ENCODE measurements at places on chromosomes 3 and 15.

GRCh38 chr3:107806536-107806935 is 283.8 kb downstream of the BBX start:
- no peak for DNase-seq

- no peak for DNase-seq
These were observed 105.9 kb upstream of the KCNAB1 start for GRCh38 chr3:156014489-156014888.

- no peak for DNase-seq
These were observed 230.9 kb upstream of the RORA start for GRCh38 chr15:61459785-61460707.

DNA sequence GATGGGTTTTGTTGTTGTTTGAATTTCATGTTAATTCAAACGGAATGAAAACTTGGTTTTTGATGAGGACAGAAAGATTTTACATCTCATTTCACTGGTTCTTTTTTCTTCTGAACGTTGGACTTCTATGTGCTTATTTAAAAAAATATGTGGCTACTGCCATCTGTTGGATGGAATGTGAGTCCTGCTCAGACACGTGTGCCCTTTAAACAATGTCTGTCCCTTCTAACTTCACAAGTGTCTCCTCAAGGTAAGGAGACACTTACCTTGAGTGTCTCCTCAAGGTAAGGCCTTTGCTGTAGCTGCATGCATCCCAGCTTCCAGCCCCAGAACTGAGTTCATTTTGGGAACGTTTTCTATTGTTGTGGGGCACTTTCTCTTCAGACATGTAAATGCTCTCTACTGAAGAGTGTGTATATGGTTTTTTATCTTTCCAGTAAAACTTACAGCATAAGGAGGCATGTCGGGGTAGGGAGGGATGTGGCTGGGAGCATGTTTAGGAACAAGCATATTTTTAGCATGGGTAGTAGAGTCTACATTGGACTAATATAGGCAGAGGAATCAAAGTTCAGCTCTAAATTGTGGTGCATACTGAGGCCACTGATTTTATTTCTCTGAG is 63.1 kb upstream of the UBE3A start:
- no peak for DNase-seq

DNA sequence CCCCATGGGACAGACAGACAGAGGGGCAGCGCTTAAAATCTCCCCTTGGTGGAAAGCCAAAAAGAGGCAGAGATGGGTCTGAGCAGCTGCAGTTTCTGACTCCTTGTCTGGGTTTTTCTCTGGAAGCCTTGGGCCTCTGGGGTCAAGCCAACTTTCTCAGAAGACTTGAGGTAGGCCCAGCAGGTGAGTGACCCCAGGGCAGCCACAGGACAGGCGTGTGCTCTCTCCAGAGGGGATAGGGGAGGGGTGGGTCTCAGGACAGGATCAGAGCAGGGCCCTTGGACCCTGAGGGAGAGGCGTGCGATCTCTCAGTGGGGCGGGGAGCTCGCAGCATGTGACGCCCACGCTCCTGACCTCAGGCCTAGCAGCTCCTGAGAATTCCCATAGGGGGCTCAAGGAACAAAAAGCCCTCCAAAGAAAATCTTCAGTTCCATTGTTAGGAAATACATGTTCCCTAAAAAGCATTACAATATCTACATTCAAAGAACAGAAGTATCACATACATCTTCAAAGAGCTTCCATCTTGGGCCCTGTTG is 34.6 kb upstream of the DUSP7 start:
- DNase-seq: peak; percentile 34

- no peak for DNase-seq
These were observed 1.6 kb upstream of the UBA3 start for GRCh38 chr3:69081583-69082262.

- no peak for DNase-seq
These were observed 7.8 kb upstream of the FAM174B start for GRCh38 chr15:92663250-92663951.

- DNase-seq: no peak
These were observed 145.6 kb downstream of the LSAMP start for GRCh38 chr3:116299646-116300081.

GRCh38 chr3:139312959-139313358 is 30.9 kb upstream of the MRPS22 start:
- DNase-seq: no peak

DNA sequence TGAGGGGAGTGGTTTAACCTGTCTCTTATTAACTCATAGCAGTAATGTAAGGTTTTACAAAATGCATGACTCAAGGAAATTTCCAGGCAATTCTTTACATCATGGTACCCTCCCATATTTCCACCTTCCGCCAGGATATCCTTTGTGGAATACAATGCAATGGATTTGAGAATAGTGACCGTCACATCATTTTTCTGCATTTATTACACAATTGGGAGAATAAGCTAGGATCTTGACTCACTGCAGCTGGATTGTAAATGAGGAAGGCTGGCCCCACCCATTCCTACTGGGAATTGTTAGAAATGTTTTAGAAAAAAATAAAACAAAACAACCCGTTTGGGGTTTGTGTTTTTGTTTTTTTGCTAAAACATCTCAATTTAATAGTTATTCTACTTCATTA is 97.4 kb downstream of the IMPG2 start:
- no peak for DNase-seq

DNA sequence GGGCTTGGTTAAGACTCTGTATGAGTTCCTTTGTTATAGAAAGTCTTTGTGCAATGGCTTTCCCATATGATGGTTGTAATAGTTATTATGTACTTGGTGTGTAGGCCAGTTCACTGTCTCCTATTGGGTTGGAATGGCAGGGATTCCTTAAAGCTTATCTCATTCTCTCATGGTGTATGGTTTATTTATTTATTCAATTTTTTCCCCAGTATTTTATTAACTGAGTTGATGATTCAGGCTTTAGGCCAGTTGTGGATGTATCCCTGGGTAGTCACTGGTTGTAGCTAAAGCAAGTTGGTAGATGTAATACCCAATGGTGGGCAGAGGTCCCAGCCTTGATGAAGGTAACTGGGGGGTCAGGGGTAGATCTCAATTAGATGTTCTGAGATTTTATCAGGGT is 349.4 kb downstream of the DOCK3 start:
- no peak for DNase-seq

- DNase-seq: no peak
These were observed 43.9 kb downstream of the SOX14 start for GRCh38 chr3:137807998-137808397.

DNA sequence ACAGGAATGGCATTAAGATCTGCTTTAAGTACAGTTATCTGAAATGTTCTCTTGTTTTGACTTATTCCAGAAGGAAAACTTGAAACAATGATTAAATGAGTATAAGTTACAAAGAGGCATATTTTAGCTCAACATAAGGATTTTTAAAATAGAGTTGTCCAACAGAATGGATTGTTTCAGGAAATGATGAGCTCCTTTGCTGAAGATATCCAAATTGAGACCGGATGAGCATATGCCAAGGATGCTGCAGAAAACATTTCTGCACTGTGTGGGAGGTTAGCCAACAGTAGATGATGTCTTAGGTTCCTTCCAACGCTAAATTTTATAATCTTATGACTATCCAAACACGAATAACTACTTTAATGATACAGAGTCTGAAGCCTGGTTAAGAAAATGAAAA is 226.5 kb upstream of the NANOGP8 start:
- DNase-seq: no peak

DNA sequence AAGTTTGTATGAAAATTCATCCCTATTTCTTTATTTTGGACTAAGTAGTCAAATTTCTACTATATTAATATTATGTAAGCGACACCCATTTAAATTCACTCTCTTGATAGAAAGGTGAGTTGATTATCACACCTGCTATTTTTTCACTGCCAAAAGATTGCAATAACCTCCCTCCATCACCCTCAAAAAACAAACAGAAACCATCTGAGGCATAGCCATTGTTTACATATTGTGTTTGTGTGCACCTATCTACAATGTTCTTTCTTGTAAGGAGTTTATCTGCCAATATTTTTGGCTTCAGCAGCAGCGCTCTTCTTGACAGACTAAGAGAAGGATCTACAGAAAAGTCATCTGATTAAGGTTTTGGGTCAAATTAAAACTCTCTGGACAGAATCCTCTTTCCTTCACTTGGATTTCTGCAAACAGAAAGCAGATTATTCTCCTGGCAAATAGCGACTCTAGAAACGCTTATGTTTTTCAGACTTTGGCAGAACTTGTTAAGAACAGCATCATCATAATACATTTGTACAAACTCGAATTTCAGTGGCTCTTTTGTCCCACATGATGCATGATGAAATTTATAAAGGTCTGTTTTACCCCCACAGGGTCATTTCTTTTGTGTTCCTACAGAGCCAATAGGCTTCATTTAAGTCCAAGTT is 48.6 kb downstream of the KCNMB2 start:
- no peak for DNase-seq

DNA sequence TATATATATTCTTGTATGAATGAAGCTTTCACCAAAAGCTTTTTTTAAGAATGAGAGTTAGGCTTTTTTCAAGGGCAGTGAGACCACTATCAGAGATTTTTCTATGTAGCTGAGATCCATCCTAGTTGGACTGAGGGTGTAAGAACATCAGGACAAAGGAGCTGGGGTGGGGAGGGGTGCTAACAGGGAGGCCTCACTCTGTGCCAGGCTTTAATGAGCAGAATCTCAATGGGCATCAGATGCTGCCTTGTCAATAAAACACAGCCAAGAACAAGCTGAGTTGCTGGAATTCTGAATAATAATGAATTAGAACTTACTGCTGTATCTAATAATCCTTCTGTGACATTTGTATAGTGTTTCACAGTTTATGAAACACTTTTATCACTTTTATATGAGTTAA is 41.4 kb upstream of the USP3 start:
- DNase-seq: no peak

DNA sequence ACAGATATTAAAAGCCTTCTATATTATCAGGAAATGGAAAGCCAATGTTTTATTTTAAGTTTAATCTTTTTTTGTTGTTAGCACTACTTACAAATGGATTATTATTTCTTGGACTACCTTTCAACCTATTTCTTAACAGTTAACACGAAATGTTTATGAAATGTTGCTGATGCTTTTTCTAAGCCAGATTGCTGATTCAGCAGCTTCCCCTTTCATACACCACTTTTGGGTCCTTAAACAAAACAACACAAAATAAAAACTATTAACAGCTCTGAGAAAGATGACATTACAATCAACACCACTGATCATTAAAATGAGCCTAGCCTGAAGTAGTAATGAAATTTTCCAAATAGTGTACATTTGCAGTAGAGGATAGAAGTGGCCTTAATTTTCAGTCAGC is 99.2 kb upstream of the VEPH1 start:
- no peak for DNase-seq

GRCh38 chr3:51982352-51982837 is 940 bp upstream of the ACY1 start:
- DNase-seq: no peak

DNA sequence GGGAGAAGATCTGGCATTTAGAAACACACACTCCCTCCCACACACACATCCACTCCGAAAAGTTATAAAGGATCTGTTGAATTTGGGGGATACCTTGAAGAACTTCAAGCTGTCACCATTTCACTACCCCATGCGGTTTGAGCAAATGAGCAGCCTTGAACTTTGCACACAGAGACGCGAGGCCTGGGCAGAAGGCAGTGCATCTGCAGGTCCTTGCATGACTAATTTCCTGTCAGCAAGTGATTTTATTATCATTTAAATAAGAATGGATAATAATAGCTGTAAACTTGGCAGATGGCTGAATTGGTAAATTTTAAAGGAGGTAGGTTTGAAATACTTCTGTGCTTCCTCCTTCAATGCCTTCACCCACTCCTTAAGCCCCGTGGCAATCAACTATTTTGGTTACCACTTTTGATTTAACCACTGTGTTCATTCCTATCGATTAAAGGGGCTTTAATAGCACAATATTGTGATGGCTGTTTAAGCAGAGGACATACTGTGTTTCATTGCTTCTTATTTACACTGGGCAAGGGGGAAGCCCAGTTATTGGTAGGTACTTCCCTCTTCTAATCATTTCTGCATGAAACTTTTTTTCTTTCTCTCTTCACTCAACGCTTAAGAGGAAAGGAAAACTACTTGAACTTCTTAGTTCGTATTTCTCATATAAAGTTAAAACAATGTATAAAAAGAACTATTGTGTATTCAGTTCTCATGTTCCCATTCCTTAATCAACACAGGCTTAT is 108.1 kb downstream of the ROBO2 start:
- no peak for DNase-seq

DNA sequence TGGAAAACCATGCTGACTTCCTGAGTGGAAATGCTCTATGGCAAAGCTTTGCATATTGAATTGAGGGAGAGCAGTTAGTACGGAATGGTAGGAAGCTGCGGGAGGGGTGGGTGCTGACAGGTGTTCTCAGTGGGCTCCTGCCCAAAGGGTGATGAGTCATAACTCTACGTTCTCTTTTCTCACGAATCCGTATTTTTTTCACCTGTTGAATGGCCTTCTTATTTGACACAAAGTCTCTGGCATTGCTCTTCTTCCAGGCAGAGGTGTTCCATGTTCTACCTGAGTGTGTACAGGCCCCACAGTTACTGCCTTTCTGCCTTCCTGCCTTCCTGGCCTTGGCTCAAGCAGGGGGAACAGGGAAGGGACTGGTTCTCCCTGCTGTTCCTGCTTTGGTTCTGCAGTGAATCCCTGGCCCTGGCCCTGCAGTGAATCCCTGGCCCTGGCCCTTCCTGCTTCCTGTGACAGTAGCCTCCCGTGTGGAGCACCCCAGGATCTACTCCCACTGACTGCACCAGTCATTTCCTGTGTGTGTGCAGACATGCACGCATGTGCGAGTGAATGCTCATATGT is 31.9 kb downstream of the TRAK1 start:
- no peak for DNase-seq

GRCh38 chr3:23940775-23941174 is 4.3 kb upstream of the NR1D2 start:
- DNase-seq: no peak

- no peak for DNase-seq
These were observed 12.8 kb downstream of the USP3 start for GRCh38 chr15:63517202-63517601.

- DNase-seq: no peak
These were observed 10.4 kb upstream of the ZFYVE19 start for GRCh38 chr15:40796512-40796911.

GRCh38 chr3:125302932-125303331 is 72.2 kb downstream of the ZNF148 start:
- no peak for DNase-seq

GRCh38 chr3:14396031-14396692 is 6.2 kb upstream of the SLC6A6 start:
- DNase-seq: no peak

- DNase-seq: no peak
These were observed 207.1 kb downstream of the GBE1 start for GRCh38 chr3:81554388-81554787.

DNA sequence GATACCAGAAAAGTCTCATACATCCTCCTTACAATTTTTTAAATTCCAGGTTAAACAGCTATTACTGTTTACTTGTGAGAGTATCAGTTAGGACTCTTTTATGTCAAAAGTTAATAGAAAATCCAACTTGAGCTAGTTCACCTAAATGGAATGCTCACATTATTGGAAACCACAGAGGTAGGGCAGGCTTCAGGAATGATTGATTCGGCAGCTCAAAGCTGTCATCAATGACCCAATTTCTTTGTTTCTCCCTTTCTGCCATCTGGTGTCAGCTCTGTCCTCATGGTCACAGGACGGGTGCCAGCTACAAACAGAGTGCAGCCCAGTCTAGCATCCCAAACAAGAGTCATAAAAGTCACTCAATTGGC is 32.2 kb downstream of the CFAP20DC start:
- no peak for DNase-seq
